ENCODE measurements at places on chromosomes 6 and 20. TPM values are rescaled to one million over a fixed set of nuclear protein-coding genes. Genes with fewer than 3 reads are reported as not detected.

TRIM15 gene
- total RNA-seq, result 0.12 TPM

RPL7L1 gene
- total RNA-seq, result 156 TPM

HLA-DPA1 gene
- total RNA-seq, result not detected

- DNase-seq, result no peak
Measured at GRCh38 chr6:144123836-144124235, 26.5 kb upstream of the STX11 start.

- DNase-seq, result no peak
Measured at GRCh38 chr6:34836008-34836407, 44.1 kb downstream of the BLTP3A start.

DNA sequence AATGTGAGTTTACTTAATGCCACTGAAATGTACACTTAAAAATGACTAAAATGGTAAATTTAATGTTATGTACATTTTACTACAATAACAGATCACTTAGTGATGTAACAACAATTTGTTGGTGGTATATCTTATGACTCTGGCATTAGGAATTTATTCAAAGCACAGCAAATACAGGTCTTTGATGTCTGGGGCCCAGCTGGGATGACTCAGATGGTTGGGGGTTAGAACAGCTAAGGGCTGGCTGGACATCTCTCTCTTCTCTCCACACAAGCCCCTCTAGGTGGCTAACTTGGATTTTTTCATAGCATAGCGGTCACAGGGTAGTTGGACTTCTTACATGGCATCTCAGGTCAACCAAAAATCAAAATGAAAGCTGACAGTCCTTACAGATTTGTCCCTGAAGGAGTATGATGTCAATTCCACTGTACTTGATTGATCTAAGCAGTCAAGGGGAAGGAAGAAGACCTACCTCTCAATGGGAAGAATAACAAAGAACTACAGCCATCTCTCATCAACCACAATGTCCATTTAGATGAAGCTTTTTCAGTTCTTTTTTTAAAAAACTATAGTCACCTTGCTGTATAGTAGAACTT lies 37.5 kb upstream of the LCA5 start:
- no peak for DNase-seq

DNA sequence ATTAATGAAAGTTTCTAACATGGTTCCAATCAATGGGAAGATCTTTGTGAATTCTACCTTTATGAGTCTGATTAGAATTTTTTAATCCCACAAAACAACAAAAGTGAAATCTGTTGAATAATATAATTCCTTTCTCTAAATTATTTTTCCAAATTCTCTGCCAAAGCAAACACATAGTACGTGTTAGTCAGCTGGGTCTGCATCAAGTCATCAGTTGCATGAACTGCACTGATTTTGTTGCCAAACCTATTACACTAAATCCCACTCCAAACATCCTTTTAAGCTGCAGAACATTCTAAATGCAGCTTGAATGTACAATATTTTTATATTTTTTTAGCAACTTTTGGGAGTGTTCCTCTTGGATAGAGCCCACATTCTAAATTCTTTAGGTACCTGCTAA lies 199.0 kb upstream of the HSF2 start:
- DNase-seq, result no peak

DNA sequence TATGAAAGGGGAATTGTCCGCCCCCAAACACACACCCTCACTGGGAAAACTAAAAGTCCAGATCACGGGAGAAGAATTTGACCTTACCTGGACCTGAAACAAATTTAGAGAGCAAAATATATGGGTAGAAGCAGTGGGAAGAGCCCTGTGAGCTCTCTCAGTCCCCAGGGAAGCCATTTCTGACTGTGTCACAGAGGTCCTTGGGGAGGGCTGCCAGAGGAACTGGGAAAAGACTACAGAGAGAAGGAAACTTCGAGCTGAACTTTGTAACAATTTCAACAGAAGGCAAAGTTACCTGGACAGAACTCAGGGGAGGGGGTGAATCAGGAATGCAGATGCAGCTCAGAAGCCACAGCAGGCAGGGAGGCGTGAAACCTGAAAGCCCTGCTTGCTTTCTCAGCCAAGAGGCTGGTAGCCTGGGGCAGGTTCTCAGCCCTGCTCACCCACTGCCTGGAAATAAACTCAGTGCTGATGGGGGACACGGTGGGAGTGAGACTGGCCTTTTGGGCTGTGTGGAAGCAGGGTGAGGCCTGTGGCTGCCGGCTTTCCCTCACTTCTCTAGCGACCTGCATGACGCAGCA lies 163.8 kb downstream of the TMEM200A start:
- no peak for DNase-seq

DNA sequence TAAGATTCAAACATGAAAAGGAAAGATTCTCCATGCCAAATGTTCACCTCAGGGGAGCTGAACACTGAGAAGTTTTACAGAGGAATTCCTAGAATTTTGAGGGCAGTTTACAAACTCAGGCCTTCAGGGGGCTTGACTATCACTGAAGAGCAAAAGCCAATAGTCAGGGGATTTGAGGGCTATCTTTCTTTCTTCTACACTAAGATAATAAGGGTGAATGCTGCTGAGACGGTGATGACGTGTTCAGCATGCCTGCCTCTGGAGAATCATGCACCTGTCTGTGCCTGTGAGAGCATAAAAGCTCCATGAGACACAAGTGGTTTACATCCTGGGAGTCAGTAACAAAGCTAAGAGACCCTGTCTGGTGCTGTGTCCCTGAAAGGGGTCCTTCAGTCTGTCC lies 1085.6 kb downstream of the KIF16B start:
- no peak for DNase-seq

GRCh38 chr6:133548423-133549159 lies 307.4 kb downstream of the EYA4 start:
- no peak for DNase-seq

- DNase-seq, result no peak
Measured at GRCh38 chr6:37486121-37486839, 13.4 kb downstream of the CCDC167 start.

DNA sequence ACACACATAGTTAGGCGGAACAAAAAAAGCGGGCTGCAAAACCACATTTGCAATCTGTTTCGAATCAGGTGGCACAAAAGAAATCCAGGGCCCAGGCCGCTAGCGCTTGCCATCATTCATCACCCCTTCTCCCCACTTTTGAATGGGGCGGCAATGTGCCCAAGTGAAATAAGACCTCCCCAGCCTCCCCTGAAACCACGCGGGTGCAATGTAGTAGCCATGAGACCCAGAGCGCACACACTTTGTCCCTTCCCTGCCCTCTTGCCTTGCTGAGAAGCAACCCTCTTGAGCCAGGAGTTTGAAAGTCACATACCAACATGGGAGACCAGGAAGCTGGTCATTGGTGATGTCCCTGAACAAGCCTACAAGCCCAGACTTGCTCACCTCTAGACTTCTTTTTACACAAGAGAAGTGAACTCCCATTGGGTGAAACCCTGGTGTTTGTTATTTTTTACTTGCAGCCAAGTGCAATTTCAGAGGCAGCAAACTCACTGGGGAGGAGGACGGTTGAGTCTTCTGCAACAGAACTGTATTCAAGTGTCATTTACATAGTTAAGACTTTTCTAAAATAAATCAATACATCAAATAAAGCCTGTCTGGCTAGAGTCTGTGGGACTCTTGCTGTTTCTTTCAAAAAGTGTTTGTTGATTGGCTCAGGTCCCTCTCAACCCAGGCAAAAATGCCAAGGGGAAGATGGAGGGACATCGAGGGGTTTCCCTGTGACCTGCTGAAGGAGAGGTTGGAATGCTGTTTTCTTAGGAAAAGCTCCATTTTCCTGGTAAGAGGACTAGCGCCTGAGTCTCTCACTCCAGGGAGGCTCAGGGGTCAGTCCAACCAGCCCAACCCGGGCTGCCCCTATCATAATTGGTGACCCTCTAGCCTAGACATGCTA lies 138.1 kb upstream of the PTPN1 start:
- DNase-seq, result no peak

Data from NCI-H460 (cell line).